Ascending aorta (tissue), 2 donors: ENCODE measurements at places on chromosomes 16 and 17.

- DNase-seq: no peak
Observed at GRCh38 chr16:84007965-84008364, 34.6 kb downstream of the SLC38A8 start.

DNA sequence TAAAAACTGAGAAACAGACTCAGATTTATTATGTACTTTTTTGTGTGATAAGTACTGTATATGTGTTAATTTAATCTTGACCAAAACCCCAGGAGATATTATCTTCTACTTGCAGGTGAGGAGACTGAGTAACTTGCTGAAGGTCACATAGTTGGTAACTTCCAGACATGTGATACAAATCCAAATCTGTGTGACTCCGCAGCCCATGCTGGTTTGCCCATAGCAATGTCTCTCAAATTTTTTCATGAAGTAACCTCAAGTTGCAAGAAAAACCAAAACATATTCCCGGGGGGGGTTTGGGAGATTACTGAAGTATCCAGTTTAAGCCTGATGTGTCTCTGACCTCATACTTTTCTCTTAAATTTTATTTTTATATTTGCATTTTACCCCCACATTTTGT lies 3.3 kb downstream of the TEX14 start:
- no peak for DNase-seq

DNA sequence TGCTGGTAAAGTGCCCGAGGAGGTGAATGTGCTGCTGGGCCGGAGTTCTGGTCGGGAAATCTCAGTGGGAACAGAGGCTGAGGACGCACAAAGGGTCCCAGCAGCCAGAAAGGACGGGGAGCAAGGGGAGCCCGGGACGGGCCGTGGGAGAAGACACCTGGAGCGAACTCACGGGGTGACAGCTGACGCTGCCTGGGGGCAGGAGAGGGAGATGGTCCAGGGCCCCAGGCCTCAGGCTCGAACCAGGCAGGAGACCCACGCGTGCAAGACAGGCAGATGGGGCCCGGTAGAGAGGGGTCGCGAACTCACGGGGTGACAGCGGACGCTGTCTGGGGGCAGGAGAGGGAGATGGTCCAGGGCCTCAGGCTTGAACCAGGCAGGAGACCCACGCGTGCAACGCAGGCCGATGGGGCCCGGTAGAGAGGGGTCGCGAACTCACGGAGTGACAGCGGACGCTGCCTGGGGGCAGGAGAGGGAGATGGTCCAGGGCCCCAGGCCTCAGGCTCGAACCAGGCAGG lies 72.9 kb downstream of the METRNL start:
- no peak for DNase-seq

- DNase-seq: no peak
Observed at GRCh38 chr17:50186661-50187393, 14.6 kb downstream of the COL1A1 start.

DNA sequence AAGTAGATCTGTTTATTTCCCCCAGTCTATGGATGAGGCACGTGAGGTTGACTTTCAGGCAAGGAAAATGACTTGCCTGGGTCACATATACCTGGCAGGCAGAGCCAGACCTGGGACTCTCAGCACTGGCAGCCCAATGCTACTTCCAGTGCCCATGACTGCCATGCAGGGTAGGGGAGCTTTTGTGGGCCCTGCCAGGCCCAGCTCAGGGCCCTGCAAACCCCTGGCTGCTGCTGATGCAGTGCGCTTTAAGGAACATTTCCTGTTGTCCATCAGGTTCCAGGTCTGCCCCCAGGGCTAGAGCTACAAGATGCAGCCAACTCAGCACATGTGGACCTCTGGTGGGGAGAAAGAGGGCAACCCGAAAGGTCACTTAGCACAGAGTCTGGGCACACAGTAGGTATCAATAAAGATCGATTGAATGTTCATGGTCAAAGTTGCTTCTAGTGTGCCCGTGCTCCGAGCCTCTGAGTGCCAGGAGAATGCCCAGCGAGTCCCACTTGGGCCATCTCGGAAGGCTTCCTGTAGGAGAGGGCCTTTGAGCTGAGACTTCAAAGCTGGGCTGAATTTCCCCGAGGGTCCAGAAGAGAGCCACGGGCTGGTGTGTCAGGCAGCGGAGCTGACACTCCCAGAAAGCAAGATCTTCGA lies 513 bp upstream of the TBX21 start:
- no peak for DNase-seq

DNA sequence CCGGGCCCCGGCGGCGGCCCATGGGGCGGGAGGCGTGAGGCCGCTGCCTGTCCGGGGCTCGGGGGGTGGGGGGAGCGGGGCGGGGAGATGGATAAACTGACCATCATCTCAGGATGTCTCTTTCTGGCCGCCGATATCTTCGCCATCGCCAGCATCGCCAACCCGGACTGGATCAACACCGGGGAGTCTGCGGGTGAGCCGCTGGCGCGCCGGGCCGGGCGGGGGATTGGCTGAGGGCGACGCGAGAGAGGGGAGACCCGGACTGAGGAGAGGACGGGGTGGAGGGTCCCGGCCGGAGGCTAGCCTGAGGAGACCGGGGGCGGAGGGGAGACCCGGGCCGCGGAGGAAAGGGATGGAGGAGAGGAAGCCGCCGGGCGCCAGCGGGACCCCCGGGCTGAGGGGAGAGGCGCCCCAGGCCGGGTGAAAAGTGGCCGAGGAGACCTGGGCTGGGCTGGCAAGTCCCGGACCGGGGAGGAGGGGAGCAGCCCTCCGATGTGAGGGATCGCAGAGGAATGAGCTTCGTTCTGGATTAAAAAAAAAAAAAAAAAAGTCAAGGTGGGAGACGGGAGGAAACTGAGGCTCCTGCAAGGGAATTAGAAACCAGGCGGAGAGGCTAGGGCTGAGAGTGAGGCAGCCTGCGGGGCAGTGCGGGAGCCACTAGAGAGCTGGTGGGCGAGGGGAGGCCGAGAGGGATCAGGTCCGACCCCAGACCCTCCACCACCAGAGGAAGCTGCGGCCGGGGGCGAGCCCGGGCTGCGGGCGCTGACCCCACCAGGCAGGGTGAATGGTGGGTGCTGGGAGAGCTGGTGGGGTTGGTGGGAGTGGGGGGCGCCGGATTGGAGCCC lies 526 bp downstream of the MOSMO start:
- no peak for DNase-seq
